ENCODE measurements at places on chromosomes 2 and 18.

DNA sequence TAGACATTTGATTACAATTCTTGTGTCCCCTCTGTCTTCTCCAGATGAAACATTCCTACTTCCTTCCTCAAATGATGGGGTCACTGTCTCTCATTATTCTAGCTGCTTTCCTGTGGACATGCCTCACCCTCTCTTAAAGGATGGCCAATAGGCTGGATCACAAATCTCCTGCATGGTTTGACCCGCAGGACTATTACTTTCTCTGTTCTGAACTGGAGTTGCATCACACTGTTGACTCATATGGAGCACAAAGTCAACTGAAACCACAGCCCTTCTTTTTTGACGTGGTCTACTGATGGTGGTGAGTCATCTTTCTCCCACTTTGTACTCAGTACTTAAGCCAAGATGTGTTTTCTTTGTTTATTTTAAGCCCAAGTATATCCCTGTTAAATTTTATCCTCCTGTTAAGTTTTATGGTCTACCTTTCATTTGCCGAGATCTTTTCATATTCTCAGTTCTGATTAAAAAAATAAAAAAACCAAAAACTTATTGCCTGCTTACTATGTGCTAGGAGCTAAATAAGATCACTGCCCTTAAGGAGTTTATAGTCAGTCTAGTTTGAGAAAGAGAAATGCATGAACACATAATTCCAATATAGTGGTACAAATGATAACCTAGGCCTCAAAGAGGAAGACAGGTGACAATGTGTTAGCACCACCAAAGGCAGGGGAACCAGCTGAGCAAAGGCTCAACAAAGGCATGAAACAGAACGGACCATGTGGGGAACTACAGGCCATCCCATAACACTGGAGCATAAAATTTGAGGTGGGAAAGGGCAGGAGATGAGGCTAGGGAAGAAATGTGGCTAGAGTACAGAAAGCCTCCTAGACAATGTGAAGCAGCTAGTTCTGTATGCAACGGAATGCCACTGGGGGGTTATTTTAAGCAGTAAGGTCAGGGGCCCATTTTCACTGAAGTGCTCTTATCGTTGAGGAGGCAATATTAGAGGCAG lies 67.6 kb upstream of the ZFP36L2 start:
- no peak for DNase-seq

DNA sequence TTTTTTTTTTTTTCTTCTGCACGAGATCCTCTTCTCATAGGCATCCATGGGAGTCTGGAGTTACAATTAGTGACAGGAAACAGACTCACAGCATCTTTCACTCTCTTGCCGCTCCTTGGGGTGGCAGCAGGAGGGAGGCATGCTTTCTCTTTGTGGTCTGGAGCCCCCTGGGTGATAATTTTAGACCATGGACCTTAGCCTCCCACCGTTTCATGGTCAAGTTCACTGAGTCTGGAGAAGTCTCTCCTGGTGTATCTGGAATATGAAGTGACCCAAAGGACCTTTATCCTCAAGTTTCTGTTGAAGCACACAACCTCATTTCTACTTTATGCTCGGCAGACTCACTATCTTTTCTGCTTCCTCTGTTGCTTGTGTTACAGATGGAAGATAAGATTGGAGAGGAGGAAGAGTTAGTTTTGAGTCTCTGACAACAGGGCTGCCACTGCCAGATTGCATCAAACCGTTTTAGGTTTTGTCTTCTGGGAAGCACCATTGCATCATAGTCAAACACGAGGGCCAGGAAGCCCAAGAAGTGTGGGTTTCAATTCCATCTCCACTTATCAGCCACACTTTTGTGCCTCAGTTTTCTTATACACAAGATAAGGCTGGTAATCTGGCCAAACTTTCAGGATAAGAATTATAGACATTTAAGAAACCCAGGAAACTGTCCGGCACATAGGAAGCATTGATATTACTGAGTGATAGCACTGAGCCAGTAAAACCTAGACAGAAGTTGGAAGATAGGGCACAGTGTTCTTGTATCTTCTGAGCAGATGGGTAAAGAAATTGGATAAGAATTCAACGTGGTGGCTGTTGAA lies 62.3 kb downstream of the ADCYAP1 start:
- DNase-seq, result no peak

DNA sequence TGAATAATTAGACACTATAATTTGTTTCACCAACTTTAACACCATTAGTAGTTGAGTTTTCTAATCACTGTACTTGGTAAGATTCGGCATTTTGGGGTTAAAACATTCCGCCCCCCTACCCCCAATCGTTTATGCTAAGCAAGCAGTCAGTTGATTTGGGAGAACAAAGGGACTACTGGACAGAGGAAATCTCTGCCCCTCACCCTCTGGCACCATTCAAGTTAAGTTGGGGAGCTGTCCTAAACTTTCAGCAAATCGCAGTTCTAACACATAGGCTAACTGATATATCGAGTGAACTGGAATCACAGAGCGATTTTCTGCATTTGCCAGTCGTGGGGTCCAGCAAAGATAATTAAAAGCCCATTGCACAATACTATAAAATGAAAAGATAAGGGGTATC lies 5.6 kb downstream of the KLF7 start:
- no peak for DNase-seq

DNA sequence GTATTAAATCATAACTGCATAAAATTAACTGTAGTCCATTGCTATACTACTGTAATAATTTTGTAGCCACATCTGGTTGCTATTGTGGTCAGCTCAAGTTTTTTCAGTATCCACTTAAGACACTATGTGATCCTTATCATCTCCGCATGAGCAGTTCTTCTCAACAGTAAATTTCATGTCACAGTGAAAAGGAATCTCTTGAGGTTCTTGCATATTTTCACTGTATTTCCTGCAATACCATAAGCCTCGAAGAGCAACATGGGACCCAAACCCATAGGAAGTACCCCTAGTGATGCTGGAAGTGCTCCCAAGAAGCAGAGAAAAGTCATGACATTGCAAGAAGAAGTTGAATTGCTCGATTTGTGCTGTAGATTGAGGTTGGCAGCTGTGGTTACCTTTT lies 86.7 kb downstream of the LDLRAD4 start:
- DNase-seq, result no peak

DNA sequence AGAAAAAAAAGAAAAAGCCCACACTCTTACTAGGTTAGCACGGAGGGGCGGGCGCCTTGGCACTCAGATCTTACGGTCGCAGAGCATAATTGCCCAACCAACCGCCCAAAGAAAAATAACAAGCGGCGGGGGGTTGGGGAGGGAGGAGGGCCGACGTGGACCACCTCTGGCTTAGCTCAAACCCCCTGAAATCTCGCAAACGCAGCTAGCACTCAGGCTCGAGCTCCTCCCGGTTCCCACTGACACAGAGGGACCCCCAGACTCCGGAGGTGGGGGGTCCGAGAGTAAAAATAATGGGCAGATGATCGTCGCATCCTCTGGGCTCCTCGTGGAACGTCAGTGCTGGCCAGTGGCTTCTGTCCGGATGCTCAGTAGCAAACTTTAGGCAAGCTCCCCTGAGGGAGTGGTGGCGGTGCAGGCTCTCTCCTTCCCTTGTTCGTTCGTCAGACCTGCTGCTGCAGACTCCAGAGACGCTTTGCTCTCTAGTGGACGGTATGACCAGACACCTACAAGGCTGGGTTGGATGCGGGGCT lies 12.0 kb downstream of the CATIP start:
- DNase-seq, result no peak

GRCh38 chr2:179268277-179268925 lies 3.8 kb upstream of the SESTD1 start:
- DNase-seq, result no peak

- DNase-seq, result no peak
These were observed 160.9 kb downstream of the MYO5B start for GRCh38 chr18:50034029-50034428.

- DNase-seq, result no peak
These were observed 152.6 kb downstream of the ANKRD44 start for GRCh38 chr2:197157879-197158537.

GRCh38 chr2:211455216-211455841 lies 898.9 kb downstream of the CPS1 start:
- DNase-seq, result no peak

DNA sequence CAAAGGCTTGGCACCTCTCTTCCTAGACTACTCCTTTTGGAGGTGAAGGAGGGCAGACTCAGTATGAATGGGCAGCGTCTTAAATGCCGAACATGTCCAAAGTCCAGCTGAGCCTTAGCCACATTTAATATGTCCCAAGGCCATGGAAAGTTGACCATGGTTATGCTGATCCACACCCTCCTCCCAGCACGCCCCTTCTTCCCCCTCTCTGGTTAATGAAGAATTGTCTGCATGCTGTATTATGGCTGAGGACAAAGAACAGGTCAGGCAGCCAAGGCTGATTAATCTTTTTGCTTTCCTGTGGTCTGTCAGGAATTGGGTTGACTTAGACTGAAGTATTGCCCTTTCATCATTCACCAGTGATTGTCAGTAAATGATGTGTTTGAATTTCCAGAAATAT lies 5.8 kb upstream of the MYOM1 start:
- no peak for DNase-seq

DNA sequence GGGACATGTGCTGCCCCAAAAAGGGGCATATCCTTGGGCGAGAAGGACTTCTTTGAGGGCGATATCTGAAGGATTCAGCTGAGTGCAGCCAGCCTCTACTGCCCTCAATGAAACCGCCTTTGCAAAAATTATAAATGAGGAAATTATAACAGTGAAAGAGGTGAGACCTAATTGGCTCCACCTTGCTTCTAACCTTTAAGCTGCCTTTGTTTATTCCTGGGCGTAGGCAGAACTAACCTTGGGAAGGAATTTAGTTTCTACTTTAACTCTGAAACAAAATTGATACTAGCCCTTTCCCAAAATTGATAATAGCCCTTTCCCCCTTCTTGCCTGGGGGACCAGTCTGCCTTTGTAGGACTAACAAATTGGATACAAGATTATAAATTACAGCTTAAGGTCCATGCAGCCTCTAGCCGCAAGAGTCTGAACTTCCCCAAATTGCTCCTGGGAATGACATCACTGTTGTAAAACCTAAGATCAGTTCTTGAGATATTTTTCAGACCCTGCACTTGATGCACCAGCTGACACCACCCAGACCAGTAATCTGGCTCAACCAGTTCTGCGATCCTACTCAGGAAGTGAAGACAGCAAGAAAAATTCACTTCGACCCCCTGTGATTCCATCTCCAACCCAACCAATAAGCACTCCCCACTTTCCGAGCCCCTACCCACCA lies 36.0 kb upstream of the ASAP2 start:
- DNase-seq, result no peak

DNA sequence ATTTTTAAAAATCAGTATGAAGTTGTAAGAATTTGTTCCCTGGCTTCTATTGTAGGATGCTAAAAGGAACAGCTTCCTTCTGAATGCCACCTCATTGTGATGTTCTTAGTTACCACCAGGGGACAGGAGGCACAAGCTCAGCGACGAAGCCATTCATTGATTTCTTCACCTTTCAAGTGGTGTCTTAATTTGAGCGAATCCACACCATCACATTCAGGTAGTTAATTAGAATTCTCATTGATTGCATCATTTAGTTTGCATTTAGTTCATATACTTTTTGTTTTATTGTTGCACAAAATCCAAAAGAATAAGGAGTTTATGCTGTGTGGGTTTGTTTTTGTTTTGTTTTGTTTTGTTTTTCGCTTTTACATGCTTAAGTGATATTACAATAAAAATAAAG lies 23.1 kb downstream of the CYP27C1 start:
- no peak for DNase-seq

DNA sequence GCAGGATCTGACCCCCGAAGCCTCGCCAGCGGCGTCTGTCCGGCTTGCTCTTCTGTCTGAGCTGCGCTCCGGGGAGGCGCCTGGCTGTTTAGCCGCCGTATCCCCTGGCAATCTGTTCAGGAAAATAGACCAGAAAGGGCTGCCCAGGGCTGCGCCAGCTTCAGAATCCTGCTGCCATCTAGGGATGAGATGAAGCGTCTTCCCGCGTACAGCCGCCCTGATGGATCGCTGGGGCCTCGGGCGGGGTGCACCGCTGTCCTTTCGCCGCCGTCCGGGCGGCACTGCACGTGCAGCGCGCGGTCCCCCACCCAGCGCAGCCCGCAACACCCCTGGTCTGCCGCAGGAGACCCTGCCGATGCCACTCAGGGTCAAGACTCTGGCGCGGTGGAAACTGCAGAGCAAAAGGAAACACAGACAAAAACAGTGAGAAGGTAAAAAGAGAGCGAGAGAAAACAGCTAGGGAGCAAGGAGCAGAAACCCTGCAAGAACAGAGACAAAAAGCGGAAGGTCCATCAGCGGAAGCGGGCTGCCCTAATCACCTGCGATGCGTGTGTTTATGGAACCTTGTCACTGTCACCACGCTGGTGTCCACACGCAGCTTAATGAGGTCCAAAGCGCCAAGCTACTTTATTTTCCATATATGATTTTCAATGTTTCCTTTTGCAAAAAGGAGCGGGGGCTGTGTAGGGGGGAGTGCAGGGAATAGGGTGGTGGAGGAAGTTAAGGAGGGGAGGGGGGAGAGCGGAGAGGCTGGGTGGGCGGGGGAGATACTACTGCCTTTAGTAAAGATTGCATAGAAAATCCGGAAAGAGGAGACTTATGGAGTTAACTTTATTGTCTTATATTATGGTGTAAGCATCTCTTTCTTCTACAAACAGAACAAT lies 2113.3 kb upstream of the PIK3C3 start:
- DNase-seq, result peak; percentile 25

DNA sequence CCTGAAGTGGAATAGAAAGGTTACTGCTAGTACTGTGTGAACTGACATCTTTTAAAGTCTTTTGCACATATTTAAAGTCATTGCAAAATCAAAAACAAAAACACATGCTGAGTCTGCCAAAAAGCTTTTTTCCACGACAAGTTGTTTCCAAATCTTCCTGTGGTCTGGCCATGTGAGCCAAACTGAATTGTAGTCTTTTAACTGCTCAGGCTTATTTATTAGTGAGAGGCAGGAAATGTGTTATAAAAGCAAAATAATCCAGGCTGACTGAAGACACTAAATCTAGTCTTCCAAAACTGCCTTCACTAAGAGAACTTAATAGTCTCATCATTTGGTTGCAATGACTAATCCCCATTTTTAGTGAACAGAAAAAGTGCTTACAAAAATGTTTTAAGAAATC lies 2.3 kb downstream of the KRCC1 start:
- DNase-seq, result no peak
